ENCODE measurements at places on chromosomes 5 and 9.

DNA sequence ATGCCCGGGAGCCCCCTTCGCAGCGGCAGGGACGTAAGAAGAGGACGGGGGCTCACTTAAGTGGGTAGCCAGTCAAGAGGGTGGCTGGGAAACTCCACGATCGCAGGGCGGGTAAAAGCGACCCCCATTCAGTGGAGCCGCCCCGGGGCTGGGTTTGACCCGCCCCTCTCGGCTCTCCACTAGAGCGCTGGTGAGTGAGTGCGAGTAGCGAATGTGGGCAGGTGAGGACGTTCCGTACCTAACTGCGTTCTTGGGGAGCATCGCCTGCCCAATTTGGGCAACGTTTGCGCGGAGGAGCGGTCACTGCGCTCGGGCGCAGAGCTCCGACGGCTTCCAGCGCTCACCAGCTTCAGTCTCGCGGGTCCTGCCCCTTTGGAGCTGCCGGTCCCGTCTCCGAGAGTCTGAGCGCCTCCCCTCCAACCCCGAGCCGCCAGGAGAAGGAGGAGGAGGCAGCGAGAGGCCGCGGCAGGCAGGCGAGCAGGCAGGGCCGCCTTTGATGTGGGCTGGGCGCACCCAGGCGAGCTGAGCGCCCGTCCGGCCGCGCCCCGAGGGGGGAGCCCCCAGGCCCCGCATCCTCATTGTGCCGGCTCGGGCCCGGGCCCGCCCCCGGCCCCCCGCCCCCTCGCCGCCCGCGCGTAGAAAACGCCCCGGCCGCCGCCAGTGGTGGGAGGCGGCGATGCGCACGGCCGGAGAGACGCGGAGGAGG, at the start of gene FGF18:
TSS of gene FGF18 (plus strand) at position 666 of the 706 bp plus-strand sequence. CDS start 553 bp downstream, outside the sequence.
- no peak within 1 kb of the TSS for H3K27ac ChIP-seq
- H3K27me3 ChIP-seq: peaks cover 52% of the 10 kb centered on the region
- H3K4me1 ChIP-seq: peaks cover 14% of the 10 kb centered on the region
- DNase-seq: peak; percentile 71
- H3K4me3 ChIP-seq: peak within 1 kb of the TSS; percentile 74

DNA sequence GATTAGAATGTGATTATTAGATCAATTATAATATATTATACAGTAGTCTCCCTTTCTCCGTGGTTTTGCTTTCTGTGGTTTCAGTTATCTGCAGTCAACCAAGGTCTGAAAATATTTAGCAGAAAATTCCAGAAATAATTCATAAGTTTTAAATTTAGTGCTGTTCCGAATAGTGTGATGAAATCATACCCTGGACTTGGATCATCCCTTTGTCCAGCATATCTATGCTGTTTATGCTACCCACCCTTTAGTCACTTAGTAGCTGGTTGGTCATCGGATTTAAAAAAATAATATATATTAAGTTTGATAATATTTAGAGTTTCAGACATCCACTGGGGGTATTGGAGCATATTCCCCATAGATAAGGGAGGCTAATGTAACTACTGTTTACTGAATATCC, 19.6 kb downstream of the RMI1 start:
- peaks cover 28% of the 10 kb centered on the region for H3K4me1 ChIP-seq
- peaks cover 29% of the 10 kb centered on the region for H3K36me3 ChIP-seq
- DNase-seq: no peak

- peaks cover 3% of the 10 kb centered on the region for H3K36me3 ChIP-seq
- H3K4me1 ChIP-seq: peaks cover 22% of the 10 kb centered on the region
- DNase-seq: peak; percentile 95
- H3K27ac ChIP-seq: no peak overlapping the region
These were observed 4.7 kb upstream of the TUBB4B start for GRCh38 chr9:137236238-137236935.

- no peak overlapping the region for H3K27ac ChIP-seq
These were observed 19.5 kb upstream of the RPL26L1 start for GRCh38 chr5:172939611-172940267.

- peaks cover 4% of the 10 kb centered on the region for H3K27me3 ChIP-seq
- H3K27ac ChIP-seq: no peak overlapping the region
- no peak for DNase-seq
- no peaks in the 10 kb centered on the region for H3K4me1 ChIP-seq
- H3K36me3 ChIP-seq: no peaks in the 10 kb centered on the region
- H3K4me3 ChIP-seq: no peak overlapping the region
These were observed 166.7 kb downstream of the TTLL11 start for GRCh38 chr9:121926351-121926801.

GRCh38 chr5:80177236-80177635, 78.6 kb downstream of the SERINC5 start:
- H3K27ac ChIP-seq: peak overlapping the region; percentile 28
- peaks cover 67% of the 10 kb centered on the region for H3K36me3 ChIP-seq
- H3K4me1 ChIP-seq: peaks cover 60% of the 10 kb centered on the region
- DNase-seq: no peak

DNA sequence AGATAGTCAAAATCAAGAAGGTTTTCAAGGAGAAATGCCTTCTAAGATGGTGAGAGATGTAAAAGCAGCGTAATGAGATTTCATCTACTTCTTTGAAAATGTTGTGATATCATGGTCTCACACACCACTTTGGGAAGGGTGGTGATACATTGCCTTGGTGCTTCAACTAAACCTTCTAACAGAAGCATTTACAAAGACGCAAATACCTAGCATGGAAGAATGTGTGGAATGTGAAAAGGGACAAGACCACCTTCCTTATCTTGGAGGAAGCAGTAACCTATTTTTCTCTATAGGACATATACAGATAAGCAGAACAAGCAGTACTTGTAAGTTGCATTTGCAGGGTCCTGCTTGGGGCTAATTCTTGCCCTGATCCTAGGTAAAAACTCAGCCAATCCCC, 38.8 kb downstream of the PCA3 start:
- H3K4me3 ChIP-seq: no peak overlapping the region
- peaks cover 4% of the 10 kb centered on the region for H3K27me3 ChIP-seq
- no peaks in the 10 kb centered on the region for H3K4me1 ChIP-seq
- DNase-seq: no peak
- no peak overlapping the region for H3K27ac ChIP-seq
- H3K36me3 ChIP-seq: no peaks in the 10 kb centered on the region

DNA sequence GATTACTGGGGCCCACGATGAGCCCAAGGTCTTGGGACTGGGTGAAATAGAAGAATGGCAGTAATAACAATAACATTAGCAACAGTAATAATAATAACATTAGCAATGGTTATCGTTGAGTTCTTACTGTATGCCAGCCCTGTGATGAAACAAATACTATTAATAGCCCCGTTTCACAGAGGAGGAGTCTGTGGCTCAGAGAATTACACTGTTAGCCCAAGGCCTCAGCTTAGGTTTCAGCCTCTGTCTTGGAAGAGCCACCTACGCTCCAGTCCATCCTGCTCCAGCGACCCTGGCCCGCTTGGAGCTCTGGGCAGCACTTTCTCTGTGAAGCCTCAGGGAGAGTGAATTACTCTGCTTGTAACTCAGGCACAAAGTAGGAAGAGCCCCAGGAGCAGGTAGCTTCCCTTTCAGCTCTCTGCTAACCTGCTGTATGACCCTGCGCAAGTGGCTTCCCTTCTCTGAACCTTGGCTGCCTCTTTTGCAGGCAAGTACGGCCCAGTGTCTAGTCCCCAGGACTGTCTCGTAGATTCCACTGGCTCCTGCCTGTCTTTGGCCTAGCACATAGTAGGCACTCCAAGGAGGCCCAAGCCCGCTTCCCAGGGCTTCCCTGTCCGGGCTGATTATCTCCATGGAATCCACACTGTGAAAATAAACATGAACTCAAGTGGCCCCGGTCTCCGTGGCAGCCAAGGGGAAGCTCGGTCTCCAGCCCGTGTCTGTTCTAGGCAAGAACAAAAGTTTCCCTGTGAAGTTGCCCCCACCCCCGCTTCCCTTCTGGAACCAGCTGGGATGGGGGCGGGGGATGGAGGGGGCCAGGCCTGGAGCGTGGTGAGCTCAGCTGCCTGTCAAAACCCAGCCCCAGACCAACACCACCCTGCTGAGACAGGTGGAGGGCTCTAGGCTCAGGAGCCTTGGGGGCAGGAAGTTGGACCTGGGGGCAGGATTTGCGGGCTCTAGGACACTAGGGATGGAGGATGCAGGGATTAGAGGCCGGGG, 26.2 kb upstream of the LMX1B start:
- H3K36me3 ChIP-seq: no peaks in the 10 kb centered on the region
- H3K4me1 ChIP-seq: no peaks in the 10 kb centered on the region
- H3K27me3 ChIP-seq: peaks cover 80% of the 10 kb centered on the region
- no peak overlapping the region for H3K4me3 ChIP-seq

DNA sequence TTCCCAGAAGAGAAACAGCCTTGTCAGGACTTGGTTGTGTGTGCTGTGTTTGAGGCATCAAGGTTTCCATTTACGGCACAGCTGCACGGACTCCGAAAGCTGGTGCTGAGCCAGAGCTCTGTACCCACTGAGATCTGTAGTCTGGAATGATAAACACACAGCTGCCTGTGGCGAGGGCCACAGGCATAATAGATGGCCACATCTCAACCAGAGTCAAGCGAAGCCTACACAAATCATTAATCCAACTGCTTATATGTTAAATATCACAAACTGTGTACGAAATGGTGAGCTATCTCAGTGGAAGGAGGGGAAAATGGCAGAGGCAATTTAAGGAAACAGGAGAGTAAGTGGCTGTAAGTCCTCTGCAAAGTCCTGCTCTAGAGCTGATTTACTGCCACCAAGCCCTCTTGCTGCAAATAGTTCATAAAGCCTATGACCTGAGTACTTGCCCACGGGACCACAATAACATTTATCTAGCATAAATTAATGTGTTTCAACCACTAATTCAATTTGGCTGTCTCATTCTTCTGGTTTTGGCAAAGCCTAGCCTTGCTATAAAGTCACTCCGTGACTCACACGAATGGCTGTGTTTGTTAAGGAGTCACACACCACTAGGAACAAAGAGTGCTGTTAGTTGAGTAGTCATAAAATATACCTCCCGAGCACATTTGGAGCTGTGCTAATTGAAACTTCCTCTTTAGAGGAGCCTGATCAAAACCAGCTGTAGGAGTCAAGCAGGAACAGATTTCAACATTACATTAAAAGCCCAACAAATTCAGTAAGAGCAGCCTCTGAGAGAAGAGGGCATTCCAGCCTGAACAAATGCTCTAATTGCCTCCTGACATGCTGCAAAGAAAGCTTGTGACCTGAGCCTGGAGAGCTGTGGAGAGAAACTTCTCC, 738.6 kb upstream of the ZNF608 start:
- no peak overlapping the region for H3K27ac ChIP-seq
- H3K4me3 ChIP-seq: no peak overlapping the region
- DNase-seq: no peak
- no peaks in the 10 kb centered on the region for H3K36me3 ChIP-seq
- no peaks in the 10 kb centered on the region for H3K27me3 ChIP-seq

GRCh38 chr9:84447305-84447704, 106.7 kb upstream of the SLC28A3 start:
- H3K27ac ChIP-seq: no peak overlapping the region
- DNase-seq: no peak
- peaks cover 3% of the 10 kb centered on the region for H3K27me3 ChIP-seq
- H3K4me3 ChIP-seq: no peak overlapping the region

GRCh38 chr5:1831677-1832313, 30.6 kb downstream of the NDUFS6 start:
- peaks cover under 1% of the 10 kb centered on the region for H3K36me3 ChIP-seq
- no peak overlapping the region for H3K27ac ChIP-seq
- H3K4me1 ChIP-seq: no peaks in the 10 kb centered on the region
- H3K27me3 ChIP-seq: peaks cover 30% of the 10 kb centered on the region

GRCh38 chr9:127004946-127005769, 90.6 kb downstream of the RALGPS1 start:
- peaks cover 2% of the 10 kb centered on the region for H3K36me3 ChIP-seq
- DNase-seq: peak; percentile 84
- peaks cover 32% of the 10 kb centered on the region for H3K4me1 ChIP-seq

DNA sequence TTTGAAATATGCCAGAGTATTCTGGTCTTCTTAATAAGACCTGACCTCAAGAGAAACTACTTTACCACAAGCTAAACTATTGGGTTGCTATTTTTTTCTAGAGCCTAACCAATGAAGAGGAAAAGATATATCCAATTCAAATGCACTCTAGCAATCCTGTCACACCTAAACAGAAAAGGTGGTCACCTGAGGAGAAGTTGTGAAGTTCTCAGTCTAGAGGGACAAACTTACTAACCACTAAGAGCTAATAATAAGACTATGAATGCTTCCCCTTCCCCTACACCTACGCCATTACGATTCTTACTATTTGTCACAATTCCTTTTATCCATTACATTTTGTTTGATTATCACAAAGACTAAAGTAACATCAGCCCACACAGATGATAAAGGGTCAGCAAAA, 29.7 kb downstream of the RLN2 start:
- H3K4me1 ChIP-seq: no peaks in the 10 kb centered on the region
- no peaks in the 10 kb centered on the region for H3K27me3 ChIP-seq
- peaks cover 1% of the 10 kb centered on the region for H3K36me3 ChIP-seq
- H3K27ac ChIP-seq: no peak overlapping the region
- DNase-seq: no peak

DNA sequence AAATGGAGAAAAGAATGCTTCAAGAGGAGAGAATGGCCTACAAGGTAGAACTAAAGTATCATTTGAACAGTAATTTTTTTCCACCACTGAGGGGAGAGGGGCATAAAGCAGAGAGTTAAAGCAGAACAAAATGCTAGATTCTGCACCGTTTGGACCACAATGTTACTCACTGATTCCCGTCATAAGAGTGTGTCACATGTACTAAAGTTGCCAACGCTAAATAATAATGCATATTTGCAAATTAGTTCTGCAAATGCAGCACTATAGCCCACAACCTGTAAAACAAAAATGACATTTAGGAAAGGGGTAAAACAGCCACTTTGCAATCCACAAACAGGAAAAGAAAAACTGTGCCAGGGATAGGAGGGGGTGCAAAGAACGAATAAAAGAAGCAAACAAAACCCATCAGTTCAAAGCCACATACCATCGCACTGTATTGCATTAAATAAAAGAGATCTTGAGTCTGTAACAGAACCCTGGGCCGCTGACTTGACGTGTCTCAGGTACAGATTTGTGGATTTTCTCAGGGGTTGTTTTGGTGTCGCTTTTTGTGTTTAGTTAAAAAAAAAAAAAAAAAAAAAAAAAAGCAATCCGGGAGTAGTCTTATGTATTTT, 7.7 kb upstream of the NFIB start:
- no peak for DNase-seq
- peak overlapping the region; percentile 77 for H3K4me3 ChIP-seq
- peaks cover 18% of the 10 kb centered on the region for H3K4me1 ChIP-seq
- H3K36me3 ChIP-seq: no peaks in the 10 kb centered on the region
- H3K27ac ChIP-seq: peak overlapping the region; percentile 54
- peaks cover 55% of the 10 kb centered on the region for H3K27me3 ChIP-seq

GRCh38 chr9:113514061-113514460, 50.5 kb downstream of the RGS3 start:
- peak overlapping the region; percentile 96 for H3K27ac ChIP-seq
- H3K36me3 ChIP-seq: no peaks in the 10 kb centered on the region
- H3K4me3 ChIP-seq: no peak overlapping the region
- no peak for DNase-seq
- no peaks in the 10 kb centered on the region for H3K27me3 ChIP-seq
